ENCODE measurements at places on chromosomes 1 and 21. TPM values are rescaled to one million over a fixed set of nuclear protein-coding genes. Genes with fewer than 3 reads are reported as not detected.

The HES5 gene
- not detected for total RNA-seq

DNA sequence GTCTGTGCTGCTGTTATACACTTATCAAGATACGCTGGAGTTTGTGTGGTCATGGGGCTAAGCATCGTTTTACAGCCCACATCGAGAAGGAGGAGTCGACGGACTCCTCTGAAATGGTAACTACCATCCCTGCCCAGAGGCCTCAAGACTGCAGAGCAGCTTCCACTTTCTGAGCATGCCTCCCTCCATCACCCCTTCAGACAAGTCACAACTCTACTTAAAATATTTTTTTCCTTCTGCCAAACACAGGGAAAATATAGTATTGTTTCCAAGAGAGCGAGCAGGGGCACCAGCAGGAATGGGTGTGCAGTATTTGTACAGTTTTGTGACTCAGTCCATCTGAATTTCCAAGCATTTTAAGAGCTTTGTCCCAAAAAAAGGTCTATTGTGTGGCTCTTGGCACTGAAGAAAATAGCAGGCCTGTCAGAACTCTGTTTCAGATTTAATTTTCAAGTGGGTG is 14.1 kb downstream of the EVA1C start:
- DNase-seq = no peak

- no peak for DNase-seq
Observed at GRCh38 chr1:183222909-183223308, 36.8 kb downstream of the LAMC2 start.

- DNase-seq = no peak
Observed at GRCh38 chr1:96028071-96028470, 693.5 kb upstream of the PTBP2 start.

GRCh38 chr1:230127105-230128054 is 60.3 kb downstream of the GALNT2 start:
- no peak for DNase-seq

- peak; percentile 91 for DNase-seq
Observed at GRCh38 chr1:43073490-43074230, 98.4 kb downstream of the EBNA1BP2 start.

- no peak for DNase-seq
Observed at GRCh38 chr1:112544011-112544688, 35.4 kb downstream of the WNT2B start.

DNA sequence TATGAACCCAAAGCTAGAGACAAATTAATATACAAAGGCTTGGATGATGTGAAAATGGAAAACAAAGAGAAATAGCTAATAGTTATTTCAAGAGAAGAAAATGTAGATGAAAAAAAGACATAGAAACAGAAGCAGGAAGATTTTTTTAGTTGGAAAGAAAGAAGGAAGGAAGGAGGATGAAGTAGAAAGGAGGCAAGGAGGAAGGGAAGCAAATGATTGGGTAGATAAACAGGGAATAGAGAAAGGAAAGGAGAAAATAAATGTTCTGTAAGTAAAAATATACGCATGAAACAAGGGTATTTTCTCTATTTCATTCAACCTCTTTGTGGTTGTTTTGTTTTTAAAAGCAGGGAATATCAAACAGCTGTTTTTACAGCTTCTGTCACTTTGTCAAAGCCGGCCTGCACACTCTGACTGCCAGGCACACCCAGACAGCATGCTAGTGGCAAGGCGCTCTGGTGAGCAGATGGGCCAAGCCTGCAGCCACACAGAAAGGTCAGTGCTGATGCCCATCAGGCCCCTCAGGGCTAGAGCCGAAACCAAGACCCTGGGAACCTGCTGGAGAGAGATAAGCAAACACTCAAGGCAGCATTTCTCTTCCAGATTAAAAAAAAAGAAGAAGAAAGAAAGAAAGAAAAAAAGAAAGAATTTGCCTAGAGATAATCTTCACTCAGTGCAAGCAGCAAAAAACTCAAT is 72.9 kb upstream of the CTTNBP2NL start:
- no peak for DNase-seq

DNA sequence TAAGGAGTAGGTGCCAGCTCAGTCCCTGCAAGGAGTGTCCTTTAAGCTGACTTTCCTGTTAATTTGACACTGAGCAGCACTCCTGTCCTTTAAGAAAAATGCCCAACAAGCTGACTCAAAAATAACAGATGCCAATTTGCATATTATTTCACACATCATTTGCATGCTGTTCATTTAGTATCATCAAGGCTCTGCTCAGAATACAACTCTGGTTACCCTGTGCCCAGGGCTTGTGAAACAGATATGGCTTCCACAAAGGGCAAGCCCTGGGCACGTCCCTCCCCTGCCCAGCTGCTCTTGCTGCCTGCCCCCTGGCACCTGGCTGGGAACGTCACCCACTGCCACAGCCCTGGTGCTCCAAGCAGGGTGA is 10.3 kb downstream of the KCNN3 start:
- no peak for DNase-seq

The ALX3 gene
- total RNA-seq = not detected

DNA sequence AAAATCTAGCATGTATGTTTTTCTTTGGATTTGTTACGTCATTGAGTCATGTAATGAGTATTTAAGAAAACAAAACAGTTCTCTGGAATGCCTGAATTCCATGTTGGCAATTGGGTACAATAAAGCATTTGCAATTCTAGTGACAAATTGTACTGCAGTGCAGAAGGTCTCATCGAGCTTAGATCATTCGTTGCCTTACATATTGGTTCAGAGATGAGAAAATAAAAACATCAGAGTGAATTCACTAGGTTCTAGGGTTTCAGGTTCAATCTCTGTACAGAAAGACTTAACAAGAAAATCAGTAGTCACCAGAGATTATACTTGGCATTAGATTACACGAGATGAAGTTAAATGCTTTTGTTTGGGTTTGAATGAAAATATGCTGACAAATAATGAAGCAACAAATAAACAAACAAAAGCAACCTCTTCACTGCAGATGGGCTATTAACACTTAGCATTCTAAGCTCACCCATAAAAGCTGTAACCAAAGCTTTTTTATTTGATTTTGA is 124.7 kb downstream of the RYR2 start:
- DNase-seq = no peak

GRCh38 chr1:230430499-230430898 is 4.4 kb upstream of the PGBD5 start:
- DNase-seq = no peak

The ELF3 gene
- not detected for total RNA-seq
